ENCODE measurements at places on chromosomes 7 and 10. TPM values are rescaled to one million over a fixed set of nuclear protein-coding genes. Genes with fewer than 3 reads are reported as not detected.

DNA sequence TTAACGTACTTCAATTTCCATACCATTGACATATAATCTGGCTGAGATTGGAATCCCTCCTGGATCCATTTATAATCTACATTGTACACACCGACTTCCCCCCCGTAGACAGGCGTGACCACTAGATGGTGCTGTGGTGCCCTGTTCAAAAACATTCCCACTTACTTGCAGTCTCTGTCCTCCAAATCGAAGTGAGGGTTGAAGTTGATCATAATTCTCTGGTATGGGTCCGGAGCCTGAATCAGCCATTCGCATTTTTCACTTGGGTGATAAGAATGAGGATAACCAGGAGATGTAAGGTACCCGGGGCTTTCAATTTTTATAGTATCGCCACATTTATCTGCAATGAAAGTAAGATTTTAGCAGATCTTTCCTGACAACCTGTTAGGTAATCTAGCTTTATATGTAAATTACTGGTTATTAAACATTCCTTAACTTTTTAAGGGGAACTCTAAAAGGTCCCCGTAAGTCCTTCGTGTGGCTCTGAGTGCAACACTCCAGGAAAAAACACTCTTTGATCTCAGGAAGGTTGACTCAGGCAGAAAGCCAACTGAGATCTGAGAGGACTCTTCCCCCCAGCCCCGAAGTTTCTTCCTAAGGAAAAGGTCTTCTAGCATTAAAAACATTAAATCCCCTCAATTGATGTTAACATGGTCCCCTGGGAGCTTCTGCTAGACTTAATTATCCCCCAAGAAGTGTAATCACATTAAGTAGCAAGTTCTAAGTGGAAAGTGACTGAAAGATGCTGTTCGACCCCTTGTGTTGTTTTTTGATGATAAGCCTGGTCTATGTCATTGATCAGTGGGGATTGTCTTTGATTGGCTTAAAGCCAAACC is 3.7 kb downstream of the NRP1 start:
- no peaks in the 10 kb centered on the region for H3K36me3 ChIP-seq
- H3K27ac ChIP-seq = peak overlapping the region; percentile 94
- H3K4me3 ChIP-seq = peak overlapping the region; percentile 86
- H3K4me1 ChIP-seq = peaks cover 66% of the 10 kb centered on the region
- H3K27me3 ChIP-seq = no peaks in the 10 kb centered on the region

GRCh38 chr7:150446288-150446938 is 4.0 kb upstream of the GIMAP8 start:
- no peak overlapping the region for H3K4me3 ChIP-seq
- H3K27ac ChIP-seq = peak overlapping the region; percentile 32
- no peaks in the 10 kb centered on the region for H3K36me3 ChIP-seq
- no peaks in the 10 kb centered on the region for H3K4me1 ChIP-seq
- no peak for DNase-seq

- H3K27me3 ChIP-seq = no peaks in the 10 kb centered on the region
- H3K4me3 ChIP-seq = no peak overlapping the region
- H3K27ac ChIP-seq = no peak overlapping the region
Measured at GRCh38 chr7:111842491-111842890, 280.2 kb upstream of the IMMP2L start.

DNA sequence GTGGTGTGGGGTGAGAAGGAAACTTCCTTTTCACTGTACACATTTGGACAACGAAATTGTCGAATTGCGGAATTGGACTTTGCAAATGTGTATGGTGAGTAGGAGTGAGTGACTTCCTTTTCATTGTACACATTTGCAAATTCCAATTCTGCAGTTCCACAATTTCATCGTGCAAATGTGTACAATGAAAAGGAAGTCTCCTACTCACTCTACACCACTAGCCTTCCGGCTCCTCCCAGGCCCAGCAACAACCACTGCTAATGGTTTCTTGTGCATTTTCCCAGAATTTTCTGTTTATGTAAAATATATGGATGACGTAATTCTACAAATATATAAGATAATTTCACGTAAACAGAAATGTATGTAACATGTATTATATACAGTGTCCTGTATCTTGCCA is 118.5 kb downstream of the ARL4A start:
- H3K4me1 ChIP-seq = no peaks in the 10 kb centered on the region
- H3K27me3 ChIP-seq = no peaks in the 10 kb centered on the region
- no peak for DNase-seq

GRCh38 chr7:28037220-28038010 is 143.2 kb downstream of the JAZF1 start:
- H3K27ac ChIP-seq = peak overlapping the region; percentile 65
- H3K4me3 ChIP-seq = no peak overlapping the region
- peaks cover 19% of the 10 kb centered on the region for H3K4me1 ChIP-seq
- no peaks in the 10 kb centered on the region for H3K27me3 ChIP-seq

GRCh38 chr7:139614886-139615285 is 91.4 kb downstream of the CLEC2L start:
- H3K4me3 ChIP-seq = no peak overlapping the region
- H3K36me3 ChIP-seq = peaks cover 94% of the 10 kb centered on the region
- no peak overlapping the region for H3K27ac ChIP-seq
- H3K27me3 ChIP-seq = no peaks in the 10 kb centered on the region
- no peaks in the 10 kb centered on the region for H3K4me1 ChIP-seq
- no peak for DNase-seq

DNA sequence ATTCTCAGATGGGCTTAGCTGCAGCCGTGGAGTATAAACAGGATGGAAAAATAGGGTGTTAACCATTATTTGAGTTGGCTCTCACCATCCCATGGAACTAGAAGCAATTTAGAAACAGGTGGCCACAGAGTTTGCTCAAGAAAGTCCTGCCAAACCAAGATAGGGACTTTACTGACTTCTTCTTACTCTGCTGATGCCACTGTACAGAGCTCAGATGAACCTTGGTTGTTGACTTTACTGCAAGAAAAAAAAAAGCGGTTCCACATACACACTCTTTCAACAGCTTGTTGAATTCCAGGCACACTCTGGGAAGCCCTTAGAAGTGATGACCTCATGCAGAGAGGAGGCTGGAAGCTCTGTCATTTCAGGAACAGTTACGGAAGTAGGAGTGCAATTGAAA is 753.4 kb downstream of the NRG3 start:
- no peak overlapping the region for H3K27ac ChIP-seq
- no peak for DNase-seq
- H3K36me3 ChIP-seq = no peaks in the 10 kb centered on the region
- H3K4me1 ChIP-seq = no peaks in the 10 kb centered on the region
- H3K4me3 ChIP-seq = no peak overlapping the region

DNA sequence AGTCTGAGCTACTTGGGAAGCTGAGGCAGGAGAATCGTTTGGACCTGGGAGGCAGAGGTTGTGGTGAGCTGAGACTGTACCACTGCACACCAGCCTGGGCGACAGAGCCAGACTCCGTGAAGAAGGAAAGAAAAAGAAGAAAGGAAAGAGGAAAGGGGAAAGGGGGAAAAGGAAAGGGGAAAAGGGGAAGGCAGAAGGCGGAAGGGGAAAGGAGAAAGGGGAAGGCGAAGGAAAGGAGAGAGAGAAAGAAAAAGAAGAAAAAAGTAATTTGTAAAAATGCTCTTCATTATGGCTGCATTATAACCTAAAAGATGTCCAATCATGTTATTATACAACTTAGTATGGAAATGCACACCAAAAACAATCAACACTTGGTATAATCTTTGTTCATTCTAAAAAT is 110.2 kb downstream of the SRPK2 start:
- H3K27me3 ChIP-seq = no peaks in the 10 kb centered on the region
- H3K4me3 ChIP-seq = no peak overlapping the region
- H3K27ac ChIP-seq = no peak overlapping the region
- no peak for DNase-seq
- H3K4me1 ChIP-seq = peaks cover 6% of the 10 kb centered on the region
- H3K36me3 ChIP-seq = no peaks in the 10 kb centered on the region

GRCh38 chr7:27793780-27794179 is 53.8 kb downstream of the TAX1BP1 start:
- H3K4me1 ChIP-seq = no peaks in the 10 kb centered on the region
- DNase-seq = no peak
- no peak overlapping the region for H3K27ac ChIP-seq
- no peaks in the 10 kb centered on the region for H3K27me3 ChIP-seq
- H3K4me3 ChIP-seq = no peak overlapping the region
- peaks cover 67% of the 10 kb centered on the region for H3K36me3 ChIP-seq

GRCh38 chr10:21495002-21495751 is 30.3 kb downstream of the SKIDA1 start:
- H3K4me3 ChIP-seq = peak overlapping the region; percentile 59
- DNase-seq = no peak
- no peaks in the 10 kb centered on the region for H3K36me3 ChIP-seq
- peaks cover 29% of the 10 kb centered on the region for H3K4me1 ChIP-seq
- no peak overlapping the region for H3K27ac ChIP-seq
- H3K27me3 ChIP-seq = peaks cover 39% of the 10 kb centered on the region

LEP gene
- not detected for total RNA-seq

ENO4 gene
- not detected for total RNA-seq

RRP12 gene
- 61.4 TPM for total RNA-seq

EBF3 gene
- total RNA-seq = 5.5 TPM

MCU gene
- 25.1 TPM for total RNA-seq

TRDMT1 gene
- total RNA-seq = 2.6 TPM

CACNA2D1 gene
- total RNA-seq = 138 TPM

HOXA10 gene
- 61.2 TPM for total RNA-seq
